ENCODE measurements at places on chromosomes 2 and 18.
A peak's percentile ranks its signal among the peaks of the same experiment; 100 is the strongest.

- no peak for DNase-seq
Measured at GRCh38 chr2:168365094-168365621, 90.9 kb upstream of the CERS6 start.

DNA sequence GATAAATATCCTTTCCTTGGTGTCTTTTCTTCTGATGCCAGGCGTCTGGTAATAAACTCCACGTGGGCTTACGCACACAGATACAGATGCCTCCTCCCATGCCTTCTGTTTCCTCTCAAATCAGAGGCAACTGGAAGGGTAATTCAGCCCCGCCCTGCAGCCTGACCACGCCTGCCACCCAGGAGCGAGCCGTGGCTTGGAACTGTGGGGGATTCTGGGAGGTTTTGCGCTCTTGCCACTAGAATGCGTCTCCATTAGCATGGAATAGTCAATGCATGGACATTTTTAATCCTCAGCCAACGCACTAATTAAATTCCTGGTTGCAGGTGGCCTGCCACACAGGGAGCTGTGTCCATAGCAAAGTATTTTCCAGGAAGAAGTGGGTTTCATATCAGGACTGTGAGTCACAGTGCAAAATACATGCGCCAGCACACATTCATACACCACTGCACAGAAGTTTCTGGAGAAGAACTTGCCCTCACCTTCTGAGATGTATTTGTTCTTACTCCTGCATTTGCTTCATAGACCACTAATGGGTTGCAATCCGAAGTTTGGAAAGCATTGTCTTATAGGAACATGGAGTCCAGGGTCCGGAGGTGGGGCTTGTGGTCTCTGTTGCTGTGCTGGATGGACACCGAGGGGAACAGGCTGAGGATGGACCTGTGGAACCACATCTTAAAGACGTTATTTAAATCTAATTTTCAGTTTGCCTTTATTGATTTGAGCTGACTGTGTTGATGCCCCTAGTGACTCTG is 151.4 kb downstream of the LDLRAD4 start:
- no peak for DNase-seq

- DNase-seq, result no peak
Measured at GRCh38 chr2:119372778-119373568, 6.2 kb downstream of the DBI start.

DNA sequence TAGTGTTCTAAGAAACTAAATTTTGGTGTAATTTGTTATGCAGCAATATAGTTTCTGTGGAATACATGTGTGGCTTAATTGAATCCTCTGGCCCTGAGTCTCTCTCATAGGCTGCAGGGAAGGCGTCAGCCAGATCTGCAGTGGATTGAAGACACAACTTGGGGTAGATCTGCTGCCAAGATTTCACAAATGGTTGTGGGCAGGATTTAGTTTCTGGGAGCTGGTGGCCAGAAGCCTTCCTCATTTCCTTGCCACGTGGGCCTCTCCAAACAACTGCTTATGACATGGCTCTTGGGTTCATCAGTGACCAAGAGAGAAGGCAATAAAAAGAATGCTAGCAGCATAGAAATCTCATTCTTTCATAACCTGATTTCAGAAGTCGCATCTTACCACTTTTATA is 28.2 kb downstream of the CCDC102B start:
- DNase-seq, result peak; percentile 34

DNA sequence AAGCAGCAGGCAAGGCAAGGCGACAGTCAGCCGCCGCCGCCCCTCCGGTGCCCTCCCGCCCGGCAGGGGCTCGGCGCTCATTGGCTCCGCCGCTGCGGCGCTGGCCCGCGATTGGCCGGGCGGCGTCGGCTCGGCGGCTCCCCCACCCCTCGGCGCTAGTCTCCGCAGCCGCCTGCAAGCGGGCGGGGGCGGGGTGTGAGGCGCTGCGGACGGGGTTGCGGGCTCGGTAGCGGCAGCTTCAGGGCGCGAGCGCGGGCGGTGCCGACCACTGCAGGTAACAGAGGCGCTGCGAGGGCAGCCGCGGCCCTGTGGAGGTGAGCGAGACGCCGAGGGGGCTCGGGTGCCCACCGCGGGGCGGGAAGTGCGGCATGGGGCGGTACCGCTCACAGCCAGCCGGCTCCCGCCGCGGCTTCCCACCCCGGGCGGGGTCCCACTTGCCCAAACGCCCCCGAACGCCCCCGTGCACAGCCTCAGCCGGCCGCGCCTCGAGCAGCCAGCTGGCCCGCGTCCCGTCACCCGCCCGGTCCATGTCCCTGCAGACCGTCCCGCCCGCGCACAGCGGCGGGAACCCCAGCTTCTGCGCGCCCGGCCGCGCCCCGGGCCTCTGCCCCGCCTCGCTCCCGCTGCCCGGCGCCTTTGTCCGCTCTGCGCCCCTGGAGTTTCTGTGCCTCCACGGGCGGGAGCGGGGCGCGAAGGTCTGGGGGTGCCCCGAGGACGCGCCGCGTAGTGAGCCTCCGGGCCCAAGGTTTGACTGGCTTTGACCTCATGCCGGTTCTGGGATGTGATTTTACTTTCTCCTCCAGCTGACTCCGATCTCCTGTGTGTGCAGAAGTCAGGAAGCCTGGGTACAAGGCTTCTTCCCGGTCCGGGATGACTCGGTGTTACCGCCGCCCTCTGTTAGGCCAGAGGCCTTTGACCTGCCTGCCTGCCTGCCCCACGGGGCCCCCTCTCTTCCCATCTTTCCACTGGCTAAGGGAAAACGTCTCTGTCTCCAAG is at the start of gene SANBR:
SANBR (plus strand) TSS at position 158 of the 996 bp plus-strand sequence. CDS start 4,480 bp downstream, outside the sequence.
- DNase-seq, result peak; percentile 85

DNA sequence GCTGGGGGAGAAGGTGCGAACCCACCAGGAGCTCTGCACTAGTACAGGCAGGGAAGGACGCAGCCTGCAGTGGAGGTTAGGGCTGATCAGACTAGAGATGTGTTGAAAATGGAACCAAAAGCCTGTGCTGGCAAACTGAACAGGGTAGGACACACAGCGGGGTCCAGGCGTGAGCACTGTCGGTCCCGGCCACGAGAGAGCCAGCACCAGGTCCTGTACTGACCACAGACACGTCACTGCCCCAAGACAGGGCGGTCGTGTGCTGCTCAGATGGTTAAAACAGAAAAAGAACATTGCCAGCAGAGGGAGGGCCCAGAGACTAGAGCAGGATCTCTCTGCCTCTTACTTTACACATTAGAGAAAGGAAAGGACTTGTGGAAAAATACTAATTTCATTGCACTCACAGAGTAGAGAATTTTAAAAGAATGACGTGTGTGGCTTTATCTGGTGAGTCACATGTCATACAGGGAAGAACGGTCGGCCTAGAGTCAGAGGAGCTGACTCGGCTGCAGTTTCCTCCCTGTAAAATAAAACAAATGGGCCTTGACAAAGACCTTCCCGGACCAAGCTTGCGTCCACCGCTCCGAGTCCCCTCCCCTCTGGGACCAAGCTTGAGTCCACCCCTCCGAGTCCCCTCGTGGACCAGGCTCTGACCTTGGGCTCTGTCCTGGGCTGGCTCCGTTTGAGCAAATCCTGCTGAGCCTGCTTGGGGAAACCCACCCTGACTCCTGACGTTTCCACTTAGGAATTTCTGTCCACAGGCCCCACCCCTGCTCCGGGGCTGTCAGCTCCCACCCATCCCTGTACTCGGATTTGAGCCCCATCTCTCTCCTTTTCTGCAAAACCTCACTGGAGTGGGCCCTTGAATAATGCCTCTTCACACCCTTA is 16.7 kb upstream of the ADI1 start:
- peak; percentile 89 for DNase-seq

DNA sequence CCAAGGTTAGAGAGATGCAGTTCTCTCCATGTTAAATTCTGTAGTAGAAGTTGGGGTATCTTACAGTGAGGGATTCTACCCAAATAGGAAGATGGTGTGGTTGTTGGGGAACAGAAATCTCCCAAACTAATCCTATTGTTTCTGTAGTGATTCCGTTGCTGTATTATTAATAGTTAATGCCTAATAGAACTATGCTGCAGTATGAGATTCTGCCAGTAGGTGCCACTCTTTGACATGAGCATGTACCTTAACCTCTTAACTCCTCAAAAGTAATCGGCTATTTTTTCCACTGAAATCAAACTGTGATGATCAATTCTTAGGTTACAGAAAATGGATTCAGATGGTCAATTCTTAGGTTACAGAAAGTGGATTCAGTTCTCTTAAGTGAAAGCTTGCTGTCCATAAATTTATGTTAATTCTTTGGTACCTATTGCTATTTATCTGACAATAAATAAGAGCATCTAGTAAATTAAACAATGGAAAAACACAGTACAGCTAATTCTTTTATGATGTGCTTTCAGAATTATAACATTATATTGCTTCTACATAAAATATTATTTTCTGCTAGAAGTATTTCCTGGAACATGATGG is 97.9 kb upstream of the DLX2 start:
- DNase-seq, result peak; percentile 14

GRCh38 chr18:8212896-8213780 is 396.1 kb upstream of the RAB12 start:
- DNase-seq, result peak; percentile 95

GRCh38 chr2:20150806-20151571 is 73.9 kb downstream of the SDC1 start:
- no peak for DNase-seq

GRCh38 chr2:233422050-233422639 is 67.9 kb downstream of the DGKD start:
- no peak for DNase-seq

DNA sequence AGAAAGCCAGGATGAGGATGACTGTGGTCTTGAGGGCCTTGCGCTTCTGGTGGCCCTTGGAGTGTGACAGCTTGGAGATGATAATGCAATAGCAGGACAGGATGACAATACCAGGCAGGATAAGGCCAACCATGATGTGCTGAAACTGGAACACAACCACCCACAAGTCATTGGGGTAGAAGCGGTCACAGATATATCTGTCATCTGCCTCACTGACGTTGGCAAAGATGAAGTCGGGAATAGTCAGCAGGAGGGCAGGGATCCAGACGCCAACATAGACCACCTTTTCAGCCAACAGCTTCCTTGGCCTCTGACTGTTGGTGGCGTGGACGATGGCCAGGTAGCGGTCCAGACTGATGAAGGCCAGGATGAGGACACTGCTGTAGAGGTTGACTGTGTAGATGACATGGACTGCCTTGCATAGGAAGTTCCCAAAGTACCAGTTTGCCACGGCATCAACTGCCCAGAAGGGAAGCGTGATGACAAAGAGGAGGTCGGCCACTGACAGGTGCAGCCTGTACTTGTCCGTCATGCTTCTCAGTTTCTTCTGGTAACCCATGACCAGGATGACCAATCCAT is 2.7 kb downstream of the CXCR4 start:
- DNase-seq, result no peak

- DNase-seq, result peak; percentile 41
Measured at GRCh38 chr2:207993151-207993763, 32.1 kb downstream of the PLEKHM3 start.

DNA sequence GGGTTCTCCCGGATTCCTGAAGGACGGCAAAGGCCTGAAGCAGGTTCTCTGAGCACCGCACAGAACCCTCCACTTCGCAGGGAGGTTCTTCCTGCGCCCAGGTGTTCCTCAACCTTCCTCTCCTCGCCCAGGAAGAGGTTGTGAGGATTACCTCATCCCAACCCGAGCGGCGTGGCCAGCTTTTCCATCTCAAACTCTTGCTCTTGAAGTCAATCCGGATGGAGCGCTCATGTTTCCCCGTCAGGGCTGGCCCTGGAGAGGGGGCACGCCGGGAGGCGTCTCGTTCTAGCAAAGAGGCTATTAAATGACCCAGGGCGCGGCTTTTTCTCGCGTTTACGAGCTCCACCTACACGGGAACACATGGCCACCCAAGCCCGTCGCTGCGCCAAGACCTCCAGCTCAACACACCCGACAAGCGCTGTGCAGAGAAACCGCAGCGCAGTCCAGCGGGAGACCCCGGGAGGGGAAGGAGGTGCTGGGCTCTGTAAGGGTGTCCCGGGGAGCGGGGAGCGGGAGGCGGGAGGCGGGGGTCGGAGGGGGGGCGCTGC is 540 bp upstream of the RAB10 start:
- DNase-seq, result peak; percentile 81

DNA sequence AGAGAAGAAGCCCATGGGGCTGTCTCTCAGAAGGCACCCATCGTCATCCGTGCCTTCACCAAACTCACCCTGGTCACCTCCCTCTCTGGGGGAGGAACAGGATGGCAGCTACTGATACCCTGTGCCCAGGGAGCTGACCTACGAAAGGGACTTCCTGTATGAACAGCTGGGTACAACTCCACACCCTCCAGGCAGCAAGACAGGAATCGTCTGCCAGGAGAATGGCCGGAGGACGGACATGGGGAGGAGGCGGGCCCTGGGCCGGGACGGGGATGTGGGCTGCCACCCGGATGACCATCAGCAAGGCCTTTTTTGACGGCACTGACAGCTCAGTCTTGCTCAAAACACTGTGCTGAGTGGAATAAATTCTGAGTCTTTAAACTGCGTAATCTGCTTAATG is 243.6 kb downstream of the HDAC4 start:
- DNase-seq, result no peak

DNA sequence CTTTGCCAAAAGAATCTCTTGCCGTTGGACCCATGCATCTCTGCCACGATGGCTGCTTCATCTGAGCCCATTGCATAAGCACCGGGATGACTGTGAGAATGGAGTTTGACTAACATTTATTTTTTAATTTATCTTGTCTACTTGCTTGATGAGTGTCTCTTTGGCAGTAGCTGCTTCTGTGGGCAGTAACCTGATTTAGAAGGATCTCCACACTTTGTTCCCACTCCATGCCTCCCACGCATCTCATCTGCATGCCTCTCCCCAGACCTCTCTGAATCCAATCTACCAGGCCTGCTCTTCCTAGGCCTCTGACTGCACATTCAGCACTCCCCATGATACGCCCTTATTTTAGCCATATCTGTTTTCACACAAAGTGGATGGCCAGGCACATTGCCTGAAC is 23.7 kb upstream of the TMX3 start:
- no peak for DNase-seq
